ENCODE measurements at places on chromosomes 11 and 22.

DNA sequence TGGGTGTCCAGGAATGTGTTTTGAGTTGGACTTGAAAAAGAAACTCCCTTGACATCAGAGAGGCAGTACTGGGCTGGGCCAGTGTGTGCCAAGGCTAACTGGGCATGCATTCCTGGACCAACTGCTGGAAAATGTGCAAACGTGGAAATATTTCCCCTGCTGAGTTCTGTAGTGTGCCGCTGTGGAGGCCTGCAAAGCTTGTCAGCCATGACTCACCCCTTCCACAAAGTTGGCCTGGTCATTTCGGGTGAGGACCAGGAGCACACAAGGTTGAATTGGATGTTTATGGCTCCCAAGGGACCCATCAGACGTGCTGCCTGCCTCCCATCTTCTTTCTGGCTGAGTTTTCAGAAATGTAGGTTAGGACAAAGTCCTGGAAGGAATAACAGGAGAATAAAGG, 513.1 kb downstream of the MIAT start:
- DNase-seq: no peak

DNA sequence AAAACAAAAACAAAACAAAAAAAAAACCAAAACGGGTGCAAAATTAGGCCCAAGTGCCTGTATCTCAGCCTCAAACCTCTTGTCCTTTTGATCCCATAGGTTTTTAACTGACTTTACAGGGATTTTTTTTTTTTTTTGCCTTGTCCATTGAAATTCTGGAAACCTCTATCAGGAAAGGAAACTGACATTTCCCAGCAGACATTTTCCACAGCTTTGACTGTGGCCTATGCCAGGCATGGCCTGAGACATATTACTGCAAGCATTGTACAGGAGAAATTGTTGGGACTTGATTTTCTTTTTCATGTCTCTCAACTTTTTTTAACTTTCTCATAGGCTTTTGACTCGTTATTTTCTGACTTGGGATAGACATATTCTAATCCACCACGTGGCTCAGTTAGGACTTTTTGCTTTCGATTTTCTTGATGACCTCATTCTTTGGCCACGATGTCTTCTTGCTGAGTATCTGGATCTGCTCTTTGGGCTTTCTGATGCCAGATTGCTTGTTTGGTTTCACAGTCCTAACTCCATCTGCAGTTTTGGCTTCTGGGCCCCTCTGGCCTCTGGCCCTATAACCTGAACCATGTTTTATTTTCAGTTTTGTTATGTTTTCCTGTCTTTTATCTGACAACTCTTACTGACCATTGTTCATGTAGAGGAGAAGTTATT, 336.1 kb upstream of the C11orf87 start:
- DNase-seq: no peak

DNA sequence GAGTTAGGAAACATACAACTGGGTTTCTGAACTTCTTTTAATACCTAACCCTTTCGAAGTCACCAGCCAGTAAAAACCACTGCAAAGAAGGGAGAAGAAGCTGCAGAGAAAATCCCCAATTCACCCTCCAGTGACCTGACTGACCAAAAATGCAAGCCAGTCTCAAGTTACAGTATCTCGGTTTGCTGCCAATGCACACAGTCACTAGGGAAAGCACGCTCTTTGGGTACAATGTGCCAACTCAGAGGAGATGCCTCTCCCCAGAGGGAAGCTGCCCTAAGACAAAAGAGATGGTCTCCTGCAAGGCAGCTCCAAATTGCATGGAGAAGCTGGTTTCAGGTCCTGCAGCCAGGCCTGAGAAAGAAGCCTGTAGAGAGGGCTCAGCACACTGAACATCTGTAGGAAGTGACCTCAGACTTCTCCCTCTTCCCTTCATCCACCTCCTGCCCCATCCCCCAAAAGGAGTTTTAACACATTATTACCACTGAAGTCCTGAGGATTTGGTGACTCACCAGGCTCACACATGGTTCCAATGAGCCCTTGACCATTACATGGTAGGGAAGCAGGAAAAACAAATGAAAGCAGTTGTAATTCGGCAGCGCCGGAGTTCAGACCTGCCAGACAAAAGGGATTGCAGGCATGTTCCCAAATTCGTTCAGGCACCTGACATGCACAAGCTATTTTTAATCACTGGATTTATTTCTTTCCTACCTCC, 90.1 kb downstream of the ETS1 start:
- no peak for DNase-seq

- DNase-seq: no peak
Observed at GRCh38 chr11:82730754-82731153, 2.9 kb downstream of the FAM181B start.

GRCh38 chr11:78039919-78040671, 17.0 kb upstream of the KCTD14 start:
- DNase-seq: no peak

DNA sequence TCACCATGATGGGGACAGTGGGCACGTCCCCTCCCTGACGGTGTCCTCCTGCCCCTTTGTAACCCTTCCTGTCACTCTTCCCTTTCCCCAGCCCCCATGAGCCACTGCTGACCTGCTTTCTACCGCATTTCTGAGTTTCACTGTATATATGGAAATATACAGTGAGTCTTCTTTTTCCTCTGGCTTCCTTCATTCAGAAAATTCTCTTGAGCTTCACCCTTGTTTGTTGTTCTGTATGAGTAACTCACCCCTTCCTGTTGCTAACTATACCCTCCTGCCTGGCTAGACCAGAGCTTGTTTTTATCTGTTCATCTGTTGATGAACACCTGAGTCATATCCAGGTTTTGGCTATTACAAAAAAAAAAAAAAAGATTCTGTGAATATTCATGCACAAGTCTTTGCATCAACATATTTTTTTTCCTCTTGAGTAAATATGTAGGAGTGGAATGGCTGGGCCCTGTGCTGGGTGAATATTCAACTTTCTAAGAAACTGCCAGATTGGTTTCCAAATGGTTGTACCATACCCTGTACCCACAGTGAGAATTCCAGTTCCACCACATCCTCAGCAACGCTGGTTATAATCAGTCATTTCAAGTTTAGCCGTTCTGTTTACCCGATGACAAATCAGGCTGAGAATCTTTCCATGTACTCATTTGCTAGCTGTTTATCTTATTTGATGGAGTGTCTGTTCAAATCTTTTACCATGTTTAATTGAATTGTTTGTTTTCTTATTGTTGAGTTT, 62.0 kb downstream of the IGF2 start:
- DNase-seq: no peak

GRCh38 chr11:124195189-124195734, 12.1 kb downstream of the OR10D3 start:
- no peak for DNase-seq

- DNase-seq: no peak
Observed at GRCh38 chr11:107043242-107044006, 25.1 kb upstream of the GUCY1A2 start.

DNA sequence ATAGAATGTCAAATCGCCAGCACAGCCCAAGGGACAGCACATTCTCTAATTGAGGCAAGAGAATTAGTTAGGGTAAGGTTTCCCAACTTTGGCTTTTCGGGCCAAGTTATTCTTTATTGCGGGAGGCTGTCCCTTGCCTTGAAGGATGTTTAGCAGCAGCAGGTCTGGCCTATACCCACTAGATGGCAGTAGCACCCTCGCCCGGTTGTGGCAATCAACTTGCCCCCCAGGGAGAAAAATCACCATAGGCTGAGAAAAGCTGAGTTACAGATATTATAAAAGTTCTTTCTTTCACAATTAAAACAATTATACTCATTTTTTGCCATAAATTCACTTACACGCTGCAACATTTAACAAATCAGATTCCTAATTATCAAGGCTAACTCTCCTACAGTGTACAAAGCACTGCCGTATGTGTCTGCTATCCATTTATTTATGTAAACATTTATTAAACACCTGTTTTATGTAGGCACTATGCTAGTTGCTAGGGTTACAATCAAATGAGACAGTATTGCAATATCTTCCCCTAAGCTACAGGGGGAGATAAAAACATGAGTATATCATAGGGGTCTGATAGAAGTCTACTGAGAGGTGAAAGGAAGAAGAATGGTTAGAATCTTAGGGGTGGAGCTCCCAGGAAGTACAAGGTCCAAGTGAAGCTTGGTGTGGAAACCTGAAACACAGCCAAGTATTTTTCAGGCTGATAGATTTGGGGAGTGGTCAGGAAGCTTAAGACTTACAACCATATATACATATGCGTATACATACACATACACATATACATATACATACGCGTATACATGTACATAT, 452.3 kb downstream of the RAB38 start:
- no peak for DNase-seq

DNA sequence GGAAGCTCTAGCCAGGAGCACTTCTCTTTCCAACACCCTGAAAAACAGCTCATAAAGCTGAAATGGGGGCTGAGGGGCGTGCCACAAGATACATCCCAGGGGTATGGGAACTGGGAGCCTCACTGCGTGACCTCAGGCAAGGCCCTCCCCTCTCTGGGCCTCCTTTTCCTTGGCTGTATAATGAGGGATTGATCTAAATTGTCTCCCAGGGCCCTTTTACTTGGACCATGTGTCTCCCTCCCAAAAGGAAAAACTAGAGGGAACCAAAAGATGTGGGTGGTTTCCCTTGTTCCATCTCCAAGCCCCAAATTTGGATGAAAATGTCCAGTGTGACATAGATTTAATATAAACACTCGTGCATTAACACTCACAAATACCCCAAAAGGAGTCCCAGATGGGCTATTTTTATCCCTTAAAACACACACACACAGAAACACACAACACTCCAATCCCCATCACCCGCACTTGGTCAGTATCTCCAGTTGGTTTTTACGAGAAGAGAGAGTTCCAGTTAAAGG, 25.9 kb upstream of the SMTN start:
- DNase-seq: no peak

DNA sequence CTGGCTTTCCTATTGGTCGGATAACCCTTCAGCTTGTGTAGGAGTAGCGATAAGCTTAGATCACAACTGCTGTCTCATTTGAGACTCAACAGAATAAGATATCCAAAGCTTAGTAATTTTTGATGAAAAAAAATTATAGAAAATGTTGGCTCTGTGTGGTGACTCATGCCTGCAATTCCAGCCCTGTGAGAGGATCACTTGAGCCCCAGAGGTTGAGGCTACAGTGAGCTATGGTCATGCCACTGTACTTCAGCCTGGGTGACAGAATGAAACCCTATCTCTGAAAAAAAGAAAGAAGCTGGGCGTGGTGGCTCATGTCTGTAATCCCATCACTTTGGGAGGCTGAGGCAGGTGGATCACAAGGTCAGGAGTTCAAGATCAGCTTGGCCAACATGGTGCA, 55.6 kb upstream of the RRM1 start:
- no peak for DNase-seq

DNA sequence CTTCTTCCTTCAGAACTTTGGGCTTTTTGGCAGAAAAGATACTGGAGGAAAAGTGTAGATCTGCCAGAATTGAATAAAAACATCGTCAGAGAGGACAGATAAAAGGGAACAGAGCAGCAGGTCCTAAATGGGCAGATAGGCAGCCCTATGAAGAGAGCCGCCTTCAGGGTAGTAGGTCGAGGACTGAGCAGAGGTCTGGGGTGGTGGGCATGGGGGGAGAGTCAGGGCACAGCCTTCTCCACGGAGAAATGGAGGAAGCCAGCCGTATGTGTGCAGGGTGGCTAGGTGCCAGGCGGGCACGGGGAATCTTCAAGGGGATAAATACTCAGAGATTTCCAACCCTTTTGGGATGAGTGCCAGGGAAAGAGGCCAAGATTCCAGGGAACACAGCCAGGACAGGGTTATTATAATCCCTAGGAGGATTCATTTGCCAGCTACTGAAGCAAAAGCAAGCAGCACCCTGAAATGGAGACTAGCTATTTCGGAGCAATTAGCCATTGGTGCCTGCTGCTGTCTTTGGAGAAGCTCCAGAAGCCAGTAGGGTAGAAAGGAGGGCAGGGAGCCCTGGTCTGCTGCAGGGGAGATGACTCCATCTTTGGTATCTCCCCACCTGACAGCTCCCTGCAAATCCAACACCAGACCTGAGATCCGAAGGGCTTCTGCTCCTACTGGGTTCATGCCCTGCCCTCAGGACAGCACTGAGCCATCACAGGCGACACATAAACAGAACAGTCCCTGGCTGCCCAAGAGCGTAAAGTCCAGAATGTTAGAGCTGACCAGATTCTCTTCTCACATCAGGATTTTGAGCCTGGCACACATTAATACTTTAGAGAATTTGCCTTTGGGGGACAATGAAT, 174.5 kb upstream of the NTM start:
- no peak for DNase-seq
